ENCODE measurements at places on chromosomes 7 and 10.

- DNase-seq = no peak
Observed at GRCh38 chr10:70162151-70162891, 8.0 kb downstream of the SAR1A start.

- no peak for DNase-seq
Observed at GRCh38 chr7:66558660-66559465, 69.8 kb upstream of the KCTD7 start.

- no peak for DNase-seq
Observed at GRCh38 chr10:48804740-48805182, 120.1 kb downstream of the WDFY4 start.

- DNase-seq = no peak
Observed at GRCh38 chr7:29282819-29283414, 88.3 kb downstream of the CHN2 start.

Data from stimulated activated CD8-positive, alpha-beta memory T cell treated with anti-CD3 and anti-CD28 coated beads, Interleukin-7, amount 100 ng/mL, for 1 hour (primary cell).